ENCODE measurements at places on chromosomes 5 and 9.

DNA sequence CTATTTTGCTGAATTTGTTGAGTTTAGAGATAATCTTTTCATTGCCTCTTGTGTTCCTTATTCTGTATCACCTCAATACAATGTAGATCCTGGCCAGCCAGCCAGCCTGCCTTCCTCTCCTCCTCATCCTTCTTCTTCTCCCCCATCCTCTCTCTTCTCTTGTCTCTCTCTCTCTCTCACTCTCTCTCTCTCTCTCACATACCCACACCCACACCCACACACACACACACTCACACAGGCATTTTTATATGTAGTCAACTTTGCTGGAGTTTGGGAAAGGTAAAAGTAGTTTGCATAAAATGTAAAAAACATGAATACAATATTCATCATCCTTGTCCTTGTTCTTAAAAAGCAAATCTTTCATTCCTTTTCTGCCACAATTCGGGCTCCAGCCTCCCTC is 60.5 kb downstream of the ZFAND5 start:
- no peak for DNase-seq

DNA sequence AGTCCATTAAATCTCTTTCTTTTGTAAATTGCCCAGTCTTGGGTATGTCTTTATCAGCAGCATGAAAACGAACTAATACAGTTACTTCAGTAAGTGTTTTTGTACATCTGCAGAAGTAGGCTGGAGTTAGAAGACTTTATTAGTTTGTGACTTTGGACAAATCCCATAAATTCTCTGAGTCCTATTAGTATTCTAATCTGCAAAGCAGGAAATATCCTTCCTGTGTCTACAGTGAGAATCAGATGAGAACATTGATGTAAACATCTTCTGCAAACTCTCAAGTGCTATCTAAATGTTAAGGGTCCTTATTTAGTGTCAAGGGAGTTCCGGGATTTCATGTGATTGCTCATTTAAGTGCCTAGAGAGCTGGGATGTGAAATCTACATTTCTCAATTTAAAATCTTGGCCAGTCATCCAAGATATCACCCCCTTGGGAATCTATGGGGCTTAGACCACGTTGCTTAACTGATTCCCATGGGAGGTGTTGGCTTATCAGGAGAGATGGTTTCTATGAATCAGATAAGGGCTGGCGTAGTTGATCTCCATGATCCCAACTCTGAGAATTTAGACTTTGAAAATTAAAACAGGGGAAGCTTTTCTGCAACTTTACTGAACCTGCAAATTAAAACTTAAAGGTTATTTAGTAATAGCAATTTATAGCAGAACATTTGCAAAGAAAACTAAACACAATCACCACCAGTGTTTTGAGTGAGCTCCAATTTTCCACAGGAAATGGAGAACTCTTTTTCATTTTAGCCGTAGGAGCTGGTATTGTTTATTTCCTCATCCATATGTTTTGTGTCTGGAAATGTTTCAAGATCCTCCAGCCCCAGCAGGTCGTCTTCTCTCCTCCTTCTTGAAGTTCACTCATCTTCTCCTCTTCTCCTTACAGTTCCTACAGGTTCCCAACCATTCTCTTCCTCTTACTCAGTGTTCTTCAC is 241.6 kb upstream of the CD180 start:
- no peak for DNase-seq

GRCh38 chr9:76729116-76729515 is 35.1 kb upstream of the PCA3 start:
- DNase-seq: no peak

- no peak for DNase-seq
Measured at GRCh38 chr9:134623258-134624066, 18.1 kb upstream of the COL5A1 start.

- no peak for DNase-seq
Measured at GRCh38 chr9:101578378-101578777, 16.4 kb downstream of the PPP3R2 start.

DNA sequence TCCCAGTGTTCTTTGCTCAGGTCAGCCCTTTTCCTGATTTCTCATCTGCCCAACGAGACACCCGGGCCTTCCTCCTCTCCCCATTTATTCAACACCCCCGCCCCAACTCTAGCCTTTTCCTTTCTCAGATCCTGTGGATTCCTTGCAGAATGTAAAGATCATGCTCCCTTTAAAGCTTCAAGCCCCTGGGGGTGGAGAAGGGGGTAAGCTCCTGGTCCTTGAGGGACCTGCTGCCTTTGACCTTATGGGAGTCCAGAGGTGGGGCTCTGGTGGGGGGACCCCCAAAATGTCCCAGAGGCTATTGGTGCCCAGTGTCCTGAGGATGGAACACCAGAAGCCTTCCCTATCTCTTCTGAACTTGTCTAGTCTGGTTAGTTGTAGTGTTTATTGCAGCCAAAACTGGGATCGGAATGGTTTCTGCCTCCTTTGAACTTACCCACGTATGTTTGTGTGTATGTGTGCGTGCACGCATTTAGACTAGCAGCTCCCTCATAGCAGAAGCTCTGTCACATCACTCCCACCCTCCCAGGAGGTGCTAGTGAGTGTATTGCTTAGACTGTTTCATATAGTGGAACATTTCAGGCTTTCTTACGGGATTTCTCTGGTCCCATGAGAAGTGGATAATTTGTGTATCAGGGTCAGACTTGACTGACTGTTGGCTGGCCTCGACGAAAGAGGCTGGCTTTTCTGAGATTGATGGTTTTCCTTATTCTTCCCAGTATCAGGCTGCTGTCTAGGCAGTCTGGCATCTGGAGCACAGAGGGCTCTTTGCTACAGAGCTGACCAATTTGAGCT is 1.1 kb downstream of the GALNT10 start:
- peak; percentile 70 for DNase-seq

- no peak for DNase-seq
Measured at GRCh38 chr9:80485420-80486250, 913.9 kb downstream of the TLE4 start.

DNA sequence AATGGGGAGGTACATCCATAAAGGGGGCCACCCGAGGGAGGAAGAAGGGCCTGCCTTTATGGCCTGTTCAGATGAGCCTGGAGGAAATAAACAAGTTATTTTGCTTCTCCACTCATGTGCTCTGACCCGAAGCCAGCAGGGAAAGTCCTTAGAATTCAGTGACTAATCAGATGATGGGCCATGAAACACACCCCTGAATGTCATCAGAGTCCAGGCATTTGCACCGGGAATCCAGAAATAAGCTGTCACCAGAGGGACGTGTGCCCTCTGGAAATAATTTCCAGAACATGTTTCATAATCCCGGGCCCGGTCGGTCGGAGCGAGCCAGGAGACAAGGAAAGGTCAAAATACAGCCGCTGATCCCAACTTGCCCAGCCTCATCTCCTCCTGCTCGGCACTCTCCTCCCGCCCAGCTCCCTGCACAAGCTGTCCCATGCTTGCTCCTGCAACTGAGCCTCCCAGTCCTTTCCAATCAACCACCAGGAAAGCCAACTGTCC is 73.6 kb upstream of the ZNF622 start:
- peak; percentile 91 for DNase-seq

DNA sequence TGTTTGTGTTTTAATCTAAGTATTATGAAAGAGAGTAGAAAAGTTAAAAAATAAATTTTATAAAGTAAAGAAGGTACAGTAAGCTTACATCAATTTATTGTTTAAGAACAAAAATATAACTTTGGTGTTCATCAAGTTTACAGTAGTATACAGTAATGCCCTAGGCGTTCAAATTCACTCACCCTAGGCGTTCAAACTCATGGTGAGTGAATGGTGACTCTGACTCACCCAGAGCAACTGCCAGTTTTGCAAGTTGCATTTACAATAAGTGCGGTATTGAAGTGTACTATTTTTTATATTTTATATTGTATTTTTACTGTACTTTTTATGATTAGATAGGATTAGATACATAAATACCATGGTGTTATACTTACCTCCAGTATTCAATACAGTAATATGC is 421.3 kb downstream of the CDH12 start:
- DNase-seq: no peak

All from adipocyte (in vitro differentiated cells).